ENCODE measurements at places on chromosomes 11 and 22.

DNA sequence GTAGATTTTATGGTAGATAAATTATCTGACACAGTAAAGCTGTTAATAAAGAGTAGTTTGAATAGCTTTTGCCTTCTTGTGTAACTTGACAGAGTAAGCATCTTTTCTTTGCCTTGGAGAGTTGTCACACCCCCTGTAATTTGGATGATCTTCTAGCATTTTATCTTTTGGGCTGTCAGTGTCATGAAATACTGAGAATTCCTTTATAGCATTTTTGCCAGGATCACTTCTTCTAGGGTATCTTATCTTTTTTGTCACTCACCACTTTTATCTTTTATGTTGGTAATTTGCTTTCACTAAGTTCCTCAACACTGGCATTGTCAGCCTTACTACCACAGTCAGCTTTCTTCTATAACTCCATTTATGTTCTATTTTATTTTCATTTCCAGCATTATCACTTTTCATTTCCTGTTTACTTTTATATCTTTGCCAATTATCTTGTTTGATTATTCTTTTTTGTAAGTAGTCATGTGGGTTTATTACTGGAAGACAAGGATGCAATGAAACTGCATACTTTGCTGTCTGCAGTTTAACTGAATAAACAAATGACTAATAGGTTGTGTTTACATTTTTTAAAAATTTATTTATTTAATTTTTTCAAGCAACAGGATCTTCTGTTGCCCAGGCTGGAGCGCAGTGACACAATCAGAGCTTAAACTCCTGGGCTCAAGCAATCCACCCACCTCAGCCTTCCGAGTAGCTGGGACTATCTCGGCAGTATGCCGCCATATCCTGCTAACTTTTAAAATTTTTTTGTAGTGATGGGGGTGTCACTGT lies 28.1 kb upstream of the ACAT1 start:
- no peak for DNase-seq

DNA sequence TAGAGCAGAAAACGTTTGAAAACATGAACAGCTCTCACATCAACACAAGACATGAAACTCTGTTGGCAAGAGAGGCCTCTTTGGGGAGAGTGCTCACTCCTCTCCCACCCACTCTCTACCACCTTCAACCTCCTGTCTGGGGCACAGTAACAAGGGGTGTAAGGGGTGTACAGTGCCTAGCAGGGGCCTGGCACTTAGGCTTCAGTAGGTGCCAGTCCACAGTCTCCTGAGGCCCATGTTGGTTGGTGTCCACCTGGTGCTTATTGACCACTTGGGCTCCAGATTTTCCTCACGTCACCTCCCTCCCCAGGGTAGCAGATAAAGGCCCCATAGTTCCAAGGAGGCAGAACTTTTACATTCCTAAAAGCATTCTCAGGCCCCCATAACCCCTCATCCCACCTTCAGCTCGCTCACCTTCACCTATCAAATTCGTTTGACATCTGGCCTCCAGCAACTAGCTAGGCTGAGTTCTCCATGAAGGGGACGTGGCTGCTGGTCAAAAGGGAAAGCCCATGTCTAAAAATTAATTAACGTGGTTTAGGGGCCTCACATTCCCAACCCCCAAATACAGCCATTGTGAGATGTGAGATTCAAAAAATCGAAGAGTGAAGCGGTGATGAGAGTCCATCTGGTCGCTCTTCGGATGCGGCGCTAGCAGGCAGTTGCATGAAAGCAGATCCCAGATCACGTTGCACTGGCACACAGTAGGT lies 712 bp upstream of the MED15 start:
- DNase-seq = no peak

DNA sequence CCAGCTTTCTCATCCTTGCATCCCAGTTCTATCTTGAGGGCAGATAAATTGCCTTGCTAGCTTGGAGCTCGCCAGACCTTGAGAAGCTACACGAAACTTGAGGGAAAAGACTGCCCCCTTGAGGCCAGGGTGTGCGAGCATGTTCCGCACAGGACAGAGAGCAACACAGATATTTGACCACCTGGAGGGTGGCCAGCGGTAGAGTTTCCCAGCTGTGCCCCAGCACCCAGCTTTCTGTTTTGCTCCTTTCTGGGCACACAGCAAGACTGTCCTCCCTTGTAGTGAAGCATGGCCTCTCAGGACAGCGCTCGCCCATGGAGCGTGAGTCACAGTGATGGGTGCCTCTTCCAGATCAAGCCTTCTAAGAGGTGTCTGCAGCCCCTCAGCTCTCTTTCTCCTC lies 23.5 kb downstream of the SPATA19 start:
- peak; percentile 53 for DNase-seq

DNA sequence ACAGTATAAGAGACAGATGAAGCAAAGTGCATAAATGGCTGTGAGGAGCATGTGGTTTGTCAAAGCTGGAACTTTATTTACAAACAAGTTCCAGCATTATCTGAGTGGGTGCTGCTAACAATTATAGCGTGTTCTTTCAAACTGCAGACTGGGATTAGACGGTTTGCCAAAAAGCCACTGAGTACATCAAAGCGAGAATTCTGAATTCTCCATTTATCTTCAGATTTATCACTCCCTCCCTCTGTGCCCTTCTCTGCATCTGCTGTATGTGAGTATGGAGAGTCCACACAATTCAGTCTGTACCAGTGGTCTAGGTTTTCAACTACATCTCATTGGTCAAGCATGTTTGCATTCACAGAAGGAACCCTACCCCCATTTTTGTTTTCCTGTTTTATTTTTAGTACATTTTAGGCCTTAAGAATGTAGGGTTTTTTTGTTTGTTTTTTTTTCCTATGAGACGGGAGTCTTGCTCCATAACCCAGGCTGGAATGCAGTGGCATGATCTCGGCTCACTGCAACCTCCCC lies 18.1 kb upstream of the INCENP start:
- no peak for DNase-seq

GRCh38 chr11:66720899-66721470 lies 8.0 kb downstream of the SPTBN2 start:
- no peak for DNase-seq

GRCh38 chr11:10670099-10670498 lies 23.5 kb downstream of the IRAG1 start:
- DNase-seq = no peak

GRCh38 chr11:45525393-45525792 lies 140.0 kb downstream of the CHST1 start:
- DNase-seq = no peak

DNA sequence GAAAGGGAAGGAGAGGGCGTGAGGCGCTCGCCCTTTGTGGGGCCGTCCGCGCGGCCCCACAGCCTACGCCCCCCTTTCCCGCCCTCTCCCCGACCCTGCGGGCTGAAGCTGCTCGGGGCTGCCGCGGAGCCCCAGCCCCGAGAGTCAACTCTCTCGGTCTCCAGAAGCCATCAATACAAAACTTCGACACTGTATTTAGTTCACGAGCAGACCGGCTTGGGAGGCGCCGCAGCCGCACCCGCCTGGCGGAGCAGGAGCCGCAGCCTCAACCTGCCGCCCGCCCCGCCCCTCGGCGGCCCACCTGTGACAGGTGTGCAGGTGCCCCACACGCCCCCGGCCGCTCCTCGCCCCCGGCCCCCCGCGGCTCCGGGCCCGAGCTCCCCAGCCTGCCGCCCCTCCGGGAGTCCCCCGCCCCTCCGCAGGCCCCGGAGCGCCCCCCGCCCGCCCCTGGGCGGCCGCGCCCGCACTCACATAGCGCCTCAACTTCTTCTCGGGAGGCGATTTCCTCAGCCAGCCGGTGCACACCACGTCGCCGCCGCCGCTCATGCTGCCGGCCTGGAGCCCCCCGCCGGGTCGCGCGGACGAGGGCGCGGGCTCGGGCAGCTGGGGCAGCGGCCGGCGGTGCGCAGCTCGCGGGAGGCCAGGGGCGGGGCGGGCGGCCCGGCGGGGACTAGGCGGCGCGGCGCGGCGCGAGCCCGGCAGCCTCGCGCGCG lies at the start of gene GAB2:
GAB2 (minus strand) TSS at position 646 of the 713 bp plus-strand sequence; CDS start at position 546, 100 bp downstream.
- DNase-seq = no peak

DNA sequence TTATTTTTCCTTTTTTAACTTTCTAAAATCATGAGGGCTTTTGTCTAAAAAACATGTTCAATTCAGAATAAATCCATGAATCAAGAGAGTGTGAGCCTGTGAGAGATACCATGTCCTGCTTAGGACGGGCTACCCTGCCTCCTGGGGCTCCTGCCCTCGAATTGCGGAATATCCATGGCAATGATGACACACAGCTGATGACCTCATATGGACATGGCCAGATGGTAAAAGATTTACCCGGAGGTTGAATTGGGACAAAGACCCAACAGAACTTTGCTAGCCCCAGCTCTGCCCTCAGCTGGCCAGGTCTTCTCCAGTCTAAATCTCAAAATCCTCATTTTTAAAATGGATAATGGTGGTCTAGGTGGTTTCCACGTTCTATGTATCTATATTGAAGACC lies 538.1 kb upstream of the API5 start:
- no peak for DNase-seq

DNA sequence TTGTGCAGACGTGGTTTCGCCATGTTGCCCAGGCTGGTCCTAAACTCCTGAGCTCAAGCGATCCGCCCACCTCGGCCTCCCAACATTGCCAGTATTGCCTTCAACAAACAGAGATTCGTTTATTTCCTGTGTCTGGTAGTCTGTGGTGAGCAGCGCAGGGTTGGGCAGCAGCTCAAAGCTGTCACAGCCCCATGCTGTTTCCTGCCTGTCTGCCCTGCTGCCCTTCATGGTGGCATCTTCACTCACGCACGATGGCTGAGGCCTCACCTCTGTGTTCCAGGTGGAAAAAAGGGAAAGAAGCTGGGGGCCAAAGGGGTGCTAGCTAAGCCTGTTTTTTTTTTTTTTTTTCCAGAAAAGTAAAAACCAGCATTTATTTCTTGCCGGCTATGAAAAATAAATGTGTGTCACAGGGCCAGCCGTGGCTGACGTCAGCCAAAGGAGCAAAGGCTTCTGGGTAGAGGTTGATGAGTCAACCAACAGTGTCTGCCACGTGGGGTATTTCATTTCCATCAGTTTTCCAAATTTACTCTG lies 28.8 kb downstream of the TBC1D22A start:
- peak; percentile 80 for DNase-seq

DNA sequence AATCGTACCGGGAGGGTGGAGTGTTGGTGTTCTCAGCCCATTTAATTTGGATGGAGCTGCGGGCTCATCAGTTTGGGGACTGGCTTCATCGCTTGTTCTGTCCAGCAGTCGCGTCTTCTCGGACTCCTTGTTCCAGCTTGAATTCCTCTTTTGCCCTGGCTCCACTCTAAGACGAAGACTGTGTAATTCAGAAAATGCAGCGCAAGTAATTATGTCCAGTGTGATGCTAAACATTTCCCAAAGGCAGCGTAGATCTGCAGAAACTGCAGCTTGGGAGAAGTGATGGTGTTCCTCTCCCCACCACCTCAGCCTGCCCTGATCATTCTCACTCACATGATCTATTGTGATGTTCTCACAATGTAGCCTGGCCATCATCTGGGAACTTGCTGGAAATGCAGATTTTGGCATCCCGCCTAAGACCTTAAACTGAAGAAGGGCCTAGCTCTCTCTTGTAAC lies 666 bp downstream of the SLC25A18 start:
- no peak for DNase-seq

- no peak for DNase-seq
Observed at GRCh38 chr11:86579406-86579731, 93.0 kb downstream of the ME3 start.

GRCh38 chr11:85266646-85267045 lies 360.5 kb downstream of the DLG2 start:
- DNase-seq = no peak

All from activated T-cell treated with anti-CD3 and anti-CD28 coated beads, Interleukin-2, amount 50 U/mL, for 48 hours (primary cell).